Activated T-cell treated with anti-CD3 and anti-CD28 coated beads for 1 hour (primary cell): ENCODE measurements at places on chromosomes 2 and 18.

GRCh38 chr2:209517436-209517835 lies 93.6 kb downstream of the MAP2 start:
- DNase-seq: no peak

DNA sequence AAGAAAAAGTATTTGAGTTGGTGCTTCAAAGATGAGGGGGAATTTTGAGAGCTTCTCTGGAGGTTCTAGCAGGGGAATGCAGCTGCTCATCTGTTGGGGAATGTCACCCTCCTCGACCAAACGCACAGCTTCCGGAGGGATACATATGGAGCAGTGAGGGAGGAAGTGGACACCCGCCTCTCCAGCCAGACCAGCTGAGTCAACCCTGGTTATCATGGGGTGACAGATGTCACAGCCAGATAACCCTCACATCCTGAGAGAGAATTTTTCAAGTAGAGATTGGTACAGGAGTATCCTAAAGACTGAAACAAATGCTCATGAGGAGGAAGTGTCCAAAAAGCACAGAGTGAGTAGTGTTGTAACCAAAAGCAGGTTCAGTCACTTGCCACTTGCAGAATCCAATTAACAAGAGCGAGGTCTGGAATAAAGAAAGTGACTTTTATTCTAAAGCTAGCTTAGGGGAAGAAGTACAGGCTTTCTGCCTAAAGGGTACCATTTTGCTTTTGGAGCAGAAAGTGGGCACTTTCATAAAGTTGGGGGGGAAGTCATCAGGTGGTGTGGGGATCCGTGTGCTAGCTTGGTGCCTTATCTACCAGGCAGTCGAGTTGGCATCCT lies 395.2 kb downstream of the RAD51AP2 start:
- no peak for DNase-seq

DNA sequence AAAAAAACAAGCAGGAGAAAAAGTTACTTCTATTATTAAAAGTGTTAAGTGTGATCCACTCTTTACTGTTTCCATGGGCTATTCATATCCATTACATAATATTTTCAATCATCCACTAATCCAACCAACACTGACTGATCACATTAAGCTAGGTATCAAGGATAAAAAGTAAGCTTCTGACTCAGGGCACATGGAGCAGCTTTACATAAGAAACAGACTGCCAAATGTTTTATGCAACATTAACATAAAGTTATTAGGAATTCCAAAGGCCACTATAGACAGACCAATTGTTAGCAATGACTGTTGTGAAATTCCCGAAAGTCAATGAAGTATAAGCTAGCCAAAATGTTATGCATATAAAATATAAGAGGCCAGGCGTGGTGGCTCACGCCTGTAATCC lies 277.6 kb downstream of the ZEB2 start:
- no peak for DNase-seq

DNA sequence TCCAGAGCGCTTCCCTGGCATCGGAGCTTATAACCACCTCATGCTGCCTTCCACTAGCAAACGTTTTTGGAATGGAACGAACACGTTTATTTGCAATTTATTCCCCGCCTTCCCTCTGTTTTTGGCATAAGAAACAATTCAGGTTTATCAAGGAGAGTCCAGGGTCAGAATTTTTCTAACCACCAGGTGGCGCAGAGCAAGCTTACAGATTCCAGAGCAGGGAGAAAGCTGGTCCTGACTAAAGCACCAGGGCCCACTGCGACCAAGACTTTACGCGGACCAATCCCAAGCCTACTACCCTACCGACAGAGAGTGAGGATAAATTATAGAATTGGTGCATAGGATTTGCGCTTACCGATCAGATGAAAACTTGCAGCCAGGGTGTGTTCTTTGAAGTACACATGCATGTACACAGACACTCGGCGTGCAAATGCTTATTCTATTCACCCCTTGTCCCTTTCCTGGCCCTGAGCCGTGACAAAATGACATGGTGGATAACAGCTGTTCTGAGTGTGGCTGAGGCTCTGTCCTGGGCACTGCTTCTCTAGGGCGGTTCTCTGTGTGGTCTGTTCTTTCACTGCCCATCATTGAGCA lies 34.7 kb downstream of the NAPG start:
- DNase-seq: peak; percentile 33

DNA sequence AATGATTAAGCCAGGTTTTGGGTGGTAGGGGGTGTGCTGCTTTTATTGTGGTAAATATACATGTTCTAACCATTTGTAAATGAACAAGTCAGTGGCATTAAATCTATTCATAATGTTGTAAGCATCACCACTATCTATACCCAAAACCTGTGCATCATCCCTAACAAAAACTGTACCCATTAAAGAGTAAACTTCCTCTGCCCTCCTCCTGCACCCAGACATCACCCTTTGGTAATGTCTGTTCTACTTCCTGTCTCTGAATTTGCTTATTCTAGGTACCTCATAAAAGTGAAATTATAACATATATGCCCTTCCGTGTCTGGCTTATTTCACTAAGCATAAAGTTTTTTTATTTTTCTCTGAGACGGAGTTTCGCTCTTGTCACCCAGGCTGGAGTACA lies 14.1 kb downstream of the RIF1 start:
- no peak for DNase-seq

DNA sequence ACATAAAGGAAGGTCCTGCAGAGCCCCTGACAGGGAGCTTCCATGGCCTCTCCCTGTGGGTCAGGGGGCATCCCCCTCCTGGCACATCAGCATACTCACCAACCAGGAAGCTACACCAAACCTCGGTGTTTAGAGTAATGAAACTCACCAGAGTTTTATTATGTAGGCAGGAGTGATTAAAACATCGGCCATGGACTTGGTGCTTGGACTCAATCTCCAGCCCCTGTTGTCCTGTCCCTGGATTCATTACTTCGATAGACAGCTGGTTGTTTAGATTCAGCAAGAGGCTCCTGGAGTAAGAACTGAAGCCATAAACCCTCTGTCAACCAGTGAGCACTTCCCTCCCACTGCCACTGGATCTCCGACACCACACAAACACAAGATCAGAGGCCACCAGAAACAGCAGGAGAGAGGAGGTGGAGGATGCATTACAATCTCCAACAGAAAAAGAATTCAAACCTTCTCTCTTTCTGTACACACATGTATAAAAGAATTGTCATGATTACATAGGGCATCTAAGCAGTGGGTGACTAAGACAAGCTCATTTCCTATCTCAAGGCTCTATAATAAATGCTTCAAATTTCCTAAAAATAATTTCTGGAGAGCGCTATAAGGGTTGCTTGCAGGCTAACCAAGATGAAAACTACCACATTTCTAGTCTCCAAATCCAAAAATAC lies 27.2 kb downstream of the TBC1D8 start:
- DNase-seq: no peak

GRCh38 chr2:227125506-227125905 lies 38.5 kb downstream of the COL4A4 start:
- DNase-seq: no peak

DNA sequence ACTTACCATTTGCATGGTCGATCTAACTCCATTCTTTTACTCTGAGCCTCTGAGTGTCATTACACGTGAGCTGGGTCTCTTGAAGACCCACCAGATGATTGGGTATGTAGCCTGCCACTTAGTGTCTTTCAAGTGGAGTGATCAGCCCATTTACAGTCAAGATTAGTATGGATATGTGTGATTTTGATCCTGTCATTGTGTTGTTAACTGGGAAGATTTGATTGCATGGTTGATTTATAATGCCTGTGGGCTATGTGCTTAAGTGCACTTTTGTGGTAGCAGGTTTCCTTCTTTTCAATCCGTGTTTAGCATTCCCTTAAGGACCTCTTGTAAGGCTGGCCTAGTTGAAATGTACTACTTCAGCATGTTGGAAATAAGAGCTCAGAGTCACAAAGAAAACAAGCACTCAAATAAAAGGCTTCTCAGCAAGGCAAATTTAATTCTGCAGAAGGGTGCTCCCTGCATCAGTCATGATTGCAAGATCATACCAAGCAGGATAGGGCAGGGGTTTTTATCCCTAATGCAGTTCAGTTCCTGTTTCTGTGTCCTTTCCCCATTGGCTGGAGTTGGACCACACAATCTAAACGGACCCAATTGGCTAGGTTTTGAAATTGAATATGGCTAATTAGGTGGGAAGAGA lies 230.7 kb upstream of the SYT4 start:
- no peak for DNase-seq
